ENCODE measurements at places on chromosomes 1 and 21.
A peak's percentile ranks its signal among the peaks of the same experiment; 100 is the strongest.

GRCh38 chr1:230319014-230319747, 107.0 kb downstream of the PGBD5 start:
- DNase-seq, result no peak

DNA sequence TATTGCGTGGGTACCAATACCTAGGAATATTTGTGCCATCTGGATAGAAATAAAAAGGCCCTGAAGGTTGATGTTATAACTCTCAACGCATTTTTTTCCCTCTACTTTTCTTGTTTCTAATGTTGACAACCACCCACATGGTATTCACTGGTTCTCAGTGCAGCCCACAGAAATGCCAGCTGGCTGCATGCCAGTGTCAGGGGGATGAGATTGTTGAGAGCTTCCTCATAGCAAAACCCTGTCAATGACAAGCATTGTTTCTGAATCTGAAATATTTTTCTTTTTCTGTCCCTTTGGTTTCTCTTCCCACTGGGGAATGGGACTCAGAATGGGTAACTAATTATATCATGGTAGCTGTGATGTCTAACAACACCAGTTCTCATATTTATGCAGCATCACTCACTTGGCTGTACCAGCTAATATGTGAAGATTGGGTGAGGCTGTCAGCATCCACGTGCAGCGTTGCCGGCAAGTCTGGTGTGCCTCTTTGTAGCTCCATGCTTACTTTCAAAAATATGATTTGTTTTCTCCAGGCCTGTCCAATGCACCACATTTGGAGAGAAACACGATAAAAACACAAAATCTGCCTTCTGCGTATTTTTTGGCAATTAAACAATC, 284.6 kb downstream of the PTBP2 start:
- DNase-seq, result no peak

DNA sequence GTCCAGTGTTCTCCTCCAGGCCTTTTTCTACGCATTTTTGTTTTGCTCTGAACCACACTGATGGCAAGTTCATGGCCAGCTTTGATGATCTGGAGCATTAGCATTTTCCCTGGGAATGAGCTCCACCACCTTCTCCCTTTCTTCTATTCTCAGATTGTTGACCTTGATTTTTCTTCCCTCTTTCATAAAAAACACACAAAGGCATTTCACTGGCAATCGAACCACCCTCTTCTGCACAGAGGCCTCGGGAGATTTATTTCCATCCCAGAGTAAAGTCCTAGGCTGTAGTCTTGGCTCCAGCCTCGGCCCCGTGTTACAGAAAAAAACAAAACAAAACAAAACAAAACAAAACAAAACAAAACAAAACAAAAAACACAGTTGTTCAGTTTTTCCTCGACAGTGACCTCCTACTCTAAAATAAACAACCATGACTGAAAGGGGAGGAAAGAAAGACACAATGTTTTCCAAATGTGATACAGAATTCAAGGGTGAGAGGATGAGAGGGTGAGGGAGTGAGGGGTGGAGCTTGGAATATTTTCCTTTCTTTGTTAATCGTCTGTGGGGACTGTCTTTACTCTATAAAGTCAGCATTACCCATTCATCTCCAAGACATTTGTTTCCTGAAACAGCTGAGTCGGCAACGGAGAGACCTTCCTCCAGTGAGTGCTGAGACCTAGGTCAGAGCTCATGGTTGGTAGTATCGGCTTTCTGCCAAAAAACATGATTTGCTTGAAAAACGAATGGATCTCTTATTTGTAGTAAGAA, 29.8 kb upstream of the RNF186 start:
- no peak for DNase-seq

- DNase-seq, result no peak
Observed at GRCh38 chr1:157181258-157181657, 43.1 kb upstream of the ETV3 start.

GRCh38 chr1:231590453-231591198, 36.0 kb upstream of the DISC1 start:
- DNase-seq, result peak; percentile 41

GRCh38 chr1:242692988-242693387, 168.5 kb upstream of the PLD5 start:
- no peak for DNase-seq

DNA sequence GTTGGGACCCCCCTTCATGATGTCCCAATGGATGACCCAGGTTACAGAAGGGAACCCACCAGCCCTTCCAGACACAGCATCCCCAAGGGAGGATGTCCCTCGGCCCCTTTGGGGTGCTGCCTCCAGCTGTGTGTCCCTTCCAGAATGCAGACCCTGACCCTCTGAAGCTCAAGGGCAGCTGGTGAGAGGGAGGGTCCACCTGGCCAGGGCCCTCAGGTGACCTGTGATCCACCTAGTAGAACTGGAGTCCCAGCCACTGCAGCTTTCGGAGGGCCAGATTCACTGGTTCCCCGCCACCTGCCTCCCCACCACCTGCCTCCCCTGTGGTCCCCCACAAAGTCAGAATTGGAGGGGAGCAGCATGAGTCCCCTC, 9.6 kb upstream of the TFF1 start:
- no peak for DNase-seq
